ENCODE measurements at places on chromosomes 12 and 14.

- DNase-seq, result peak; percentile 86
Observed at GRCh38 chr12:109951136-109951535, 45.0 kb downstream of the GIT2 start.

GRCh38 chr14:68394118-68394763 is 398.6 kb downstream of the ZFP36L1 start:
- DNase-seq, result no peak

- no peak for DNase-seq
Observed at GRCh38 chr14:63928744-63929174, 76.0 kb downstream of the SYNE2 start.

DNA sequence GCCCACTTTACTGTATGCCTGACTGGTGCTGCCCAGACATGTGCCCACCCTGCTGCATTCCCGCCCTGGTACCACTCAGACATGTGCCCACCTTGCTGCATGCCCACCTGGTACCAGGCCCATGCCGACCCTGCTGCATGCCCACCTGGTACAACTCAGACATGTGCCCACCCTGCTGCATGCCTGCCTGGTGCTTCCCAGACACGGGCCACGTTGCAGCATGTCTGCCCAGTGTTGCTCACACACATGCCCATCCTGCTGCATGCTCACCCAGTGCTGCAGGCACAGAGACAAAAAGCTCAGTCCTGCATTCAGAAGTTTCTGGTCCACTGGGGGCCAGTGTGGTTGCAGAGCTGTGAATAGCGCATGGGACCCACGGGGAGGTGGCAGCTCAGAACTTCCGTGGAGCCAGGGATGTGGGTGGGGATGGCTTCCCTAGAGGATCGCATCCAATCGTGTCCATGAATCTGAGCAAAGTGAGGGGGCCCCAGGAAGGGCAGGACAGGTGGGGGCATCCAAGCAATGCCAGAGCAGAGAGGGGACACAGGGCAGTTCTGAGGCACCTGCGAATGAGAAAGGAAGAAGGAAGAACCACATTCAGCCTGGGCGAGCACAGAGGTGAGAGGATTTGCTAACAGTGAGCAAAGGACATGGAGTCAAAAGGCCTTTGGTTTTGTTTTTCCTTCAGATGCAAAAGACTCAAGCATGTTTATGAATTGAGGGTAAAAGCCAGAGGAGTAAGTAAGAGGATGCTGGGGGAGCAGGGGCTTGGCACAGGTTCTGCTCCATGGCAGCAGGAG is 175.9 kb upstream of the C14orf180 start:
- DNase-seq, result no peak

- DNase-seq, result no peak
Observed at GRCh38 chr12:123104809-123105208, 46.1 kb downstream of the PITPNM2 start.

DNA sequence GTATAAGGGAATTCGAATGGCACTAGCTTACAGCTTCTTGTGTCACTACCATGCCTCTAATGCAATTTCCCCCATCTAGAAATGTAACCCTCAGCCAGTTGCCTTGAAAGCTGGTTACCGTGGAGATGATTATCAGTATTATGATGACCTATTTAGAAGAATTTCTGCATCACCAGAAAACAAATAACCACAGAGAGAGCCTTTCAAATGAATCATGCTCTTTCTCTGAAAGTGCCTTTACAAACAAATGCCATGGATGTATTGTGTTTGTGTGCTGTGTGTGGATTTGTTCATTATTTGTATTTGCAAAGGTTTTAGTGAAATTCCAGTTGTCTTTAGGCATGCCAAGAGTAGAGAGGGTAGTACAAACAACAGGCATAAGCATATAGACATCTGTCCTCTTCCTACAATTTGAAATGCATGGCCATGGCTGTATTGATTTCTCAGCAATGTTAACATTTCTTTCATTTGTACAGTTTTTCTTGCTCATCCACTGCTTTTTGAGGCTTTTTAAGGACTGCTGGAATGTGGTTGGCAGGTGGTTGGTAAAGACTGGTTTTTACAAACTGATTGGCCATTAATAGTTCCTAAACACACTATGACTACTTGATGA is 266.5 kb downstream of the PAWR start:
- DNase-seq, result peak; percentile 26

- no peak for DNase-seq
Observed at GRCh38 chr12:25817166-25817565, 141.3 kb upstream of the RASSF8 start.

GRCh38 chr12:66739940-66740651 is 61.2 kb upstream of the GRIP1 start:
- no peak for DNase-seq

GRCh38 chr14:75204116-75204515 is 27.7 kb upstream of the TMED10 start:
- DNase-seq, result peak; percentile 36

- DNase-seq, result no peak
Observed at GRCh38 chr12:113863455-113863845, 102.7 kb downstream of the RBM19 start.

DNA sequence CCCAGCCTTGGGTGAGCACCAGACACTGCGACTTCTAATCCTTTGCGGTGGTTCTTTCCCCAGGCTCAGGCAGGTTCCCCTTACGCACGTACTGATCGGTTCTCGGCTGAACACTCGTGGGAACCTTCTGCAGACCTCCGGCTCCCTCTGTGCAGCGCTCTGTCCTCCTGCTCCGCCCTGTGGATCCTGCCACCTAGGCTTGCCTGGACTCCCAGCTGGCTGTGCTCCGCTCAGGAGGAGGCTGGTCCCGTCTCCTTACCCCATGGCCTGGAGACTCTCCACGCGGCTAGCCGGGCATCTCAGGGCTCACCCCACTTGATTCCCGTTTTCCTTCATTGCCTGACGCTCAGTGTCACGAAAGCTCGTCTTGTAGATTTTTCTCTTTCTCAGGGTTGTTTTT is 34.7 kb downstream of the TNFAIP2 start:
- no peak for DNase-seq

- no peak for DNase-seq
Observed at GRCh38 chr12:14264778-14265177, 100.7 kb upstream of the ATF7IP start.

DNA sequence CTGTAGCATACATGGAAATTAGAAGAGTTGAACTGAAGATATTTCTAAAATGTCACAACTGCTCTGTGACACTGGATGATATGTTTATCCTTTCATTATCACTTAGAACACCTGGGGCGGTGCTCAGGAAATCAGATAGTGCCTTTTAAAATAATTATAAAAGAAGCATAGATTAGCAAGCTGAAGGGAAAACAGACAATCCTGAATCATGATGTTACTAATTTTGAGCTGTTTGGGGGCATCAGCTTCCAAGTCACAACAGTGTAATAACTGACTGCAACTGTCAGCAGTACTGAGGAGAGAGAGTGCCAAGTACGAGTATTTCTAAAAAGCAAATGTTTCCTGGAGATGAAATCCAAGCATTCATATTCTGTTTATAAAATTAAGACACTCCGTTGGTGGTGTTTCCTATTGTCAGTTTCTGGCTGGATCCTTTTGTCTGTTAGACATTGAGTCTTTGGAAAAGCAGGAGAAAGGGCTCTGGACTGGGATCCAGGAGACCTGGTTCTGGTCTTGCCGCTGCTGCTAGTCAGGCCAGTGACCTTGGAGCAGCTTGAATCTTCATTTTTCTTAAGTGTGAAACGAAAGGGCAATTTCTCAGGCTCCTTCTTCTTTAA is 380.1 kb downstream of the EGLN3 start:
- DNase-seq, result no peak

DNA sequence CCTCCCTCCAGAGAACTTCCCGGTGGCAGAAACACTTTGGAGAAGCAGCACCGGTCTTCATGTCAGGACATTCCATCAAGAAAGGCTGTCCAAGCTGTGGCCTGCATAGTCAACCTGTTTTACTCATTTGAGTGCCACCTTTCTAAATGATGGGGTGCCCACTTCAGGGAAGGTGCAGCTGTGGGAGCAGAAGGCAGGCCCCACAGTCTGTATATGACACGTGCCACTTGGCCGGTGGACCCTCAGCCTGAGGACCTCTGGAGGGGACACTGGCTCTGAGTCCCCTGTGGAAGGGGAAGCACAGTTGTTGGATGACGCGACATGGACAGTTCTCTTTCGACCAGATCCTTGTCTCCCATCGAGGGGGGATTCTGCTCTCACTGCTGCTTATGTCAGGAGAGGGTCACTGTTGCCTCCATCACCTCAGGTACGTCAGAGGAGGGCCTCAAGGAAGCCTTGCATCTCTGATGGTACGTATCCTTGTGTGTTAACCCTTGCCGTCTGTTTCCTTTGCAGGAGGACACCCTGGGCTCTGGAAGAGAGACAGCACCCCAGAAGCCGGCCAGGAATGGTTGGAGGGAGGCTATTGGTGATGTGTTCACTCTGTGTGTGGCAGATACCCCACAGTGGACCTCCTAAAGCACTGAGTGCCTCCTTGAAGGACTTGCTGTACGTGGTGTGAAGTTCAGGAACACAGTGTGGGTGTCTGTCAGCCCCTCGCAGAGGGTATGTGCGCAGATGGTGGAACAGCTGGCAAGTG is 132.1 kb upstream of the RTL1 start:
- DNase-seq, result no peak

- no peak for DNase-seq
Observed at GRCh38 chr14:19823178-19823577, 19.6 kb downstream of the OR4N2 start.

DNA sequence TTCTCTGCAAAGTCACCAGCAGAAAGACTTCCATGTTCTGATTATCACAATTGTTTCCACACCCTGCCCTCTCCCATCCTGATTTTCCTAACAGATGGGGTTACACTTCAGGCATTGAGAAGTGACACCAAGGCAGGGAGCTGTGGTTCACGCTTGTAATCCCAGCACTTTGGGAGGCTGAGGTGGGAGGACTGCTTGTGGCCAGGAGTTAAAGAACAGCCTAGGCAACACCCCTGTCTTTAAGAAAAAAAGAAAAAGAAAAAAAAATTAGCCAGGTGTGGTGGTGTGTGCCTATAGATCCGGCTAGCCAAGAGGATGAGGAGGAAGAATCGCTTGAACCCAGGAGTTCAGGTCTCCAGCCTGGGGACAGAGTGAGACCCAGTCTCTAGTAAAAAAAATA is 5.2 kb downstream of the PPP1CC start:
- no peak for DNase-seq

DNA sequence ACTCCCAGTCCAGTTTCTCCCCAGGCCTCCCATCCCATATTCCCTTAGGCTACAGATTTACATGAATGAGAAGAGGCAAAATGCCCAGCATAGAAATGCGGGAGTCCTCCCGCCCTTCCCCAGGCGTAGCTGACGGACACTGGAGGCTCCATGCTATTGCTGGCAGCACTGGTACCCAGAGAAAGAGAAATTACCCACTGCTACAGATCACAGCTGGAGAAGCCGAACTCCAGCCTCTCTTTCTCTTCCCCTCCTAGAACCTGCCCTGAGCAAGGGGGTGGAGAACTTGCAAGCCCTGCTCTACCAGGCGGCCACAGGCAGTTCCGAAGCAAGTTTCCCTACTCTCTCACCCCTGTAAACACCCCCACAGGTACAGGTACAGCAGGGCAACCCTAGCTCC is 3.6 kb downstream of the LTBR start:
- DNase-seq, result no peak

DNA sequence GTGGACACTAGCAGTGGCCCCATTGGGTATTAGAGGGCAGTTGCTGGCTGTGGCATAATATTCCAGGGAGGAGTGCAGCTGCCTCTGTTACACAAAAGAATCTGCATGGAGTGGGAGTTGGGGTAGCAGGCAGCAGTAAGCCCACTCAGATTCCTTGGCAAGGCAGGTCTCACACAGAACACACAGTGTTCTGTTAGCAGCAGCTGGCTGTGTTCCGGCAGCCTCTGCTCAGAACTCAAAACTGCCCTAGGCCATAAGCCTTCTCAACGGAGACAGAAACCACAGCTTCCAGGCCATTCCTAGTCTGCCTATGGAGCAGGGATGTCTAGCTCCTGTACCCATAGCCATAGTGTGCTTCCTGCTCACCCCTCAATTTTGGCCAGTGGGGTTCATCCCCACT is 1085.4 kb downstream of the SLC6A15 start:
- no peak for DNase-seq

DNA sequence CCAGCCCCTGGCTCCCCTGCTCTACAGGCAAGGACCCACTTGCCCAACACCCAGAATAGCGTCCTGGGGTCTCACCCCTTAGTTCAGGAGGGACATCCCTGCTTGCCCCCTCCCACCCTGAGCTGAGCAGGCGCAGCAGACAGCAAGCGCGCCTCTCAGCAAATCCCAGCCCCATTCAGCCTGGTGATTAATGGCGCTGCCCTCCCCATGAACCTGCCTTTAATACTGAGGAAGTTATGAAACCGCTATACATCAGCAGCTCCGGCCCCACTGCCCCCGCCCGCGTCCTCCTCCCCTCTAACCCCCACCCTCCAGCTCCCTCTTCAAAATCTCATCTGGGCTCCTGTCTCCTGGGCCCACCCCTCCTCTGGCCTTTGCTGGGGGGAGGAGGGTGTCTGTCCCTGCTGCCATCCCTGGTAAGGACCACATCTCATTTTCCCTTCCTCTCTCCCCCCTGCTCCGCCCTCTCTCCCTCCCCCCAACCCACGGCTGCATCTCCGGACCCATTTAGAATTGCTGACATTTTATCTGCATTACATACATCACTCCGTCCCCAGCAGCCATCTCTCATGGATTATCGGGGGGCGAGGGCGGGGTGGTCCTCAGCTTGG is 7.1 kb upstream of the SMUG1 start:
- no peak for DNase-seq

DNA sequence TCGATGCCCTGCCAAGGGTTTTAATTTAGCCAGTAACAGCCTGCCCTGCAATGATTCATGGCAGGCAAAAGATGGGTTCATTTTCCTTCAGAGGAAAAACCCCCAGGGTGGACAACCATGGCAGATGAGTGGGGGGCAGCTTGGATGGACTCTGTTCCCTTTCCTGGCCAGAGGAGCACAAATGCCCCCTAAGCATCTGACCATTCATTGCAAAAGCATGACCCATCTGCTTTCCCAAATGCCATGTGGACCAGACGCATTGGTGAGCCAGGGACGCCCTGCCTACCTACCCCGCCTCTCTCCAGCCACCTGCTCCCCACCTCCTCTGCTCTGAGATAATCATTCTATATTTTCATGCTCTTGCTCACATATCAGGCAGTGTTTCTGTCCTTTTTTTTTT is 281.9 kb downstream of the DPF3 start:
- DNase-seq, result no peak

Data from hepatic stellate cell (primary cell).